ENCODE measurements at places on chromosomes 5 and 9.

DNA sequence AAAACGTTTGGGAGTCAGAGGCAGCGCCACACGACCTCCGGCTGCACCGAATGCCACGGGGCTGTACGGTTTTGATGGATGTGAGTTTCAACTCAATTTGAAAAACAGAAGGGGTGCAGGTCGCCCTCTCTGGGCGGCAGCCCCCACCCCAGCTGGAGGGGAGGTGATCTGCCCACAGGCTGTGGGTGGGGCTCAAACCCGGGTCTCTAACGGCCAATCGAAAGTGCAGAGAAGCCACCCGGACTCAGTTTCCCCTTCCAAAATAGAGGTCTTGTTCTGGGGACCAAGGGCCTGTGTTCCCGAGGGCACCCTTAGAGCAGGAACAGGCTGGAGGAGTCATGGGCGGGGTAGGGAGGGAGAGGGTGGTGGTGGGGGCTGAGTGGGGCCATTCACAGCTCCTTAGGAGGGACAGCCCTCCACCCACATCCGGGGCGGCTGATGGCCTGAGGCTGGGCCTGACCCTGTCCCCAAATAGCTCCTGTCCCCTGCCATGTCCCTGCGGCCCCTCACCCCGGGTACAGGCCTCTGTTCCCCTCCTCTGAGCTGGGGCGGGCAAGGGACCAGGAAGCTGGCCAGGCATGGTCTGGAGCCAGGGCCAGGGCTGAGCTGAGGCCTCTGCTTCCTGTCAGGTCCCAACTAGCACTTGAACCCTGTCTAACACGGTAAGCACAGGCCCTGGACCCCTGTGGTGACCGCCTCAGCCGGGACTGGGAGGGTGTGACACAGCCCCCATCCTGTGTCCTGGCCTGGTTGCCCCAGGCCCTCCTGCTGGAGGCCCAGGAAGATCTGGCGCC is 22.6 kb upstream of the NOTCH1 start:
- no peak for DNase-seq

DNA sequence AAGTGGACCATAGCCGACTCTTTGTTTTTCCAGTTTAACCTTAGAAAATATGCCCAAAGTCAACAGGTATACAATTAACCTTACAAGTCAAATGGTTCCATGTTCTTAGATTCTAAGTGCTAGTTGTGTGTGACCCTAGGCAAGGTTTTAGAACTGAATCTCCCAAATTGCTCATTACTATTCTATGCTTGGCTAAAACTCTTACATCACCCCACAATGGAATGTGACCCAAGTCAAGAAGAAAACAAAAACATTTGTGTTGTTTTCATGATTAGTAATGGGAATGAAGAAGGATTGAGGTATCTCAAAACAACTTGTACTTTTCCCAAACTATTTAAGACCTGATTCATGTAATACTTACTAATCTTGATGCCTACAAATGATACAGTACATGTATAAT is 159.2 kb downstream of the ARRDC3 start:
- DNase-seq: no peak

DNA sequence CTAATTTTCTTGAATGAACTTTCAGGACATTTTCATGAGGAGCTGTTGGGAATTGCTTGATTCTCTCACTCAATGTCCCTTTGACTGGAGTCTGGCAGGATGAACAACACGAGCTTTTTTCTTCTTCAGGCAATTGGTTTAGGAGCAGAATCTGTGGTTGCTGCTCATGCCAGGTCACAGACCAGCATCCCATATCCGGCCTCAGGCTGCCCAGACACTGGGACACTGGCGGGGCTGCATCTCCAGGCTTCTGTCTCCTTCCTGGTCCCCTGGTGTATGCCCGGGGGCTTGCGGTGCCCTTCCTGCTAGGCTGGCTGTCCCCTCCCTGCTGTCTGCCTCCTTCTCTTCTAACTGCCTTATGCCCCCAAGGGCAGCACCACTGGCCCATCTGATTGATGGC is 311.5 kb upstream of the DAP start:
- DNase-seq: peak; percentile 16

DNA sequence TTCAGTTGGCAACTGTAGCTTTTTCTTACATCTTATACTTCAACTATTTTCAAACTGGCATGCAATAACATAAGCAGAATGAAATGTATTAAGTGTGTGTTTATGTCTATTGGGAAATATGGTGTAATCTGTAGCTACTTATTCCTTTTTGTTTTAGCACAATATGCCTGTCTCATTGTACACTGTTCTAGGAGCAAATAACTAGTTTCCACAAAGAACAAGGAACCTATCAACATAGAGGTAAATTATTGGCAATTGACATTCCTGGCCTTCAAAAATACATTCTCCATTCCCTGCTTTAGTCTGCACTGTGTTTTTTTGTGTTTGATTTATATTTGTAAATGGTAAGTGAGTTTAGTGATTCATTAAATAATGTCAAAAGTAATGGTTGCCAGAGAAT is 75.7 kb downstream of the FBXL7 start:
- no peak for DNase-seq

GRCh38 chr5:73374520-73375190 is 73.9 kb downstream of the FOXD1 start:
- no peak for DNase-seq

GRCh38 chr9:135215571-135216161 is 128.2 kb downstream of the OLFM1 start:
- no peak for DNase-seq

DNA sequence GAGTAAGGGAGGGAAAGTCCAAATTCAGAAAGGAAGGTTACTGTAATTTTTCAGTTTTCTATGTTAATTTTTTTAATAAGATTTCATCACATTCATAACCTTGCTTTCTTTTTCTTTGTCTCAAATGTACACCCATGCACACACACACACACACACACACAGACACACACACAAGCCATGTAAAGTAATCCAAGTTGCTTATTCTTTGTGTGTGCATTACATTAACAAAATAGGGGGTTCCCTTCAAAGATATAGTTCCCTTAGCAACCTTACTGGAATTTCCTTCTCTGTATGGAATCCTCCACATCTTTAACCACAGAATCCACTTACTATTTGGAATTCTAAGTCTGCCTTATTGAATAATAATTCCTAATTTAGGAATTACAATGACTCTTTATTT is 32.7 kb downstream of the ZNF366 start:
- DNase-seq: no peak

DNA sequence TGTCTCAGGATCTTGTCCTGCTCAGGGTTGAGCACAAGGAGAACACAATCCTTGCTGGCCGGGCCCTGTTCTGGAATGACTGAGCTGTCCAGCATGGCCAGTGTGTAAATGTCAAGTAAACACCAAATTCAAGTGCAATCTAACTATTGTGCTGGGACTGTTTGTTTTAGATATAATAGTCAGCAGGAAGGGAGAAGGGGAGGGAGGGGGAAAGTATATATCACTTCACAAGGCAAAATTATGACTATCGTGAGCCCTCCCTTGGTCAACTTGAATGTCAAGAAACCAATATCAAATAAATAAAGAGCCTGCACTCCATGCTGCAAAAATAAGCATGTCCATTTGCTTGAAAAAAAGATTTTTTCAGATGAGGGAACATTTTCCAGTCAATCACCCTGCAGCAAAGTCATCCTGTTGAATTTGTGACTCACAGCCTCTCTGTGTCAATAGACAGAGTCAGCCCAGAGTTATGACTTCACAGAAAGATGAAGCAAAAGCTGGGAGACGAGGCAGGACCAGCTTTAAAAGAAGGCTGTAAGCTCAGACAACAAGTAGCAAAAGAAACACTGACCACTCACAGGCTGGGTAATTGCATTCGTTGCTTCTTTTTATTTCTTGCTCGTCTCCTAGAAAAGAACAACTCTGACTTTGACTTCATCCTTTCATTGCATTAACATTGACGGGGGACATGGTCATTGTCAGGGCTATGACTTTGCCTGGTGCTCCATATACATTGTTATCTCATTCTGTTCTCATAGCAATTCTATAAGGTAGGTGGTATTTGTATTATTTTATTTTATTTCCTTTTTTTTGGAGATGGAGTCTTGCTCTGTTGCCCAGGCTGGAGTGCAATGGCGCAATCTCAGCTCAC is 15.3 kb upstream of the KLF4 start:
- DNase-seq: no peak

- no peak for DNase-seq
Observed at GRCh38 chr9:121404906-121405305, 34.9 kb upstream of the STOM start.

DNA sequence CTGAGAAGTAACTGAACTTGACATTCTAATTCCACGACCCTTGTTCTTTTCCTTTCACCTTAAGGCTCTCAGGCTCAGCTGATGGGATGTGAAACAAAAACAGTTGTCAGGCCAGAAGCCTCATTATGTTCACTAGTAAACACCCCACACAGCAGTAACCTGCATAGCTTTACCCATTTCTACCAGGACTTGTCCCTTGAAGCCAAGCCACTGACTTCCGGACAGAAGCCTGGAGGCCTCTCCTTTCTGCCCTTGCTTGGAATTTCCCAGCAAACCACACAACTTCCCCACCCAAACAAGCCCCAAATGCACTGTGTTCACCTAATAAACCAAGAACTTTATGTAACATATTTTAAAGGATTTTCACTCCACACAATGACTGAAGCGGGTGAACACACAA is 19.6 kb downstream of the PRUNE2 start:
- no peak for DNase-seq

- peak; percentile 61 for DNase-seq
Observed at GRCh38 chr5:79857714-79858409, 133.2 kb downstream of the MTX3 start.

GRCh38 chr9:82489201-82489821 is 500.7 kb downstream of the SPATA31D1 start:
- no peak for DNase-seq

DNA sequence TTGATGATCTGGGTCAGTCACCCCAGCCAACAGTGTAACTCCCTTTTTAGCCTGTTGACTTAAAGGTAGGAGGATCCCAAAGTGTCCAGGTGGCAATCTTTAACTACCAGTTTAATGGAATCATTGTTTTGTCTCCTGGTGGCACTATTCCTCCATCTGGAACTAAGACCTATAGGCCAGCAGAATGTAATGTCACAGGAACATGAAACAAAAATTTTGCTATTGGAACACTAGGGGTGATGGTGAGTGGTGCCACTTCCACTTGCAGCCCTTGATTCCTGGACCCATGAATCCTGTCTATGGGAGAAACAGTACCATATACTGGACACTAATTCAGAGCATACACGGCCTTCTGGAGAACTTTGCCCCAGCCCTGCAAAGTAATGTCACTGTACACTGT is 219.5 kb upstream of the RASA1 start:
- DNase-seq: no peak

GRCh38 chr9:16364347-16364746 is 506.1 kb downstream of the BNC2 start:
- DNase-seq: no peak

- DNase-seq: no peak
Observed at GRCh38 chr5:65068410-65068809, 299.7 kb downstream of the CWC27 start.

DNA sequence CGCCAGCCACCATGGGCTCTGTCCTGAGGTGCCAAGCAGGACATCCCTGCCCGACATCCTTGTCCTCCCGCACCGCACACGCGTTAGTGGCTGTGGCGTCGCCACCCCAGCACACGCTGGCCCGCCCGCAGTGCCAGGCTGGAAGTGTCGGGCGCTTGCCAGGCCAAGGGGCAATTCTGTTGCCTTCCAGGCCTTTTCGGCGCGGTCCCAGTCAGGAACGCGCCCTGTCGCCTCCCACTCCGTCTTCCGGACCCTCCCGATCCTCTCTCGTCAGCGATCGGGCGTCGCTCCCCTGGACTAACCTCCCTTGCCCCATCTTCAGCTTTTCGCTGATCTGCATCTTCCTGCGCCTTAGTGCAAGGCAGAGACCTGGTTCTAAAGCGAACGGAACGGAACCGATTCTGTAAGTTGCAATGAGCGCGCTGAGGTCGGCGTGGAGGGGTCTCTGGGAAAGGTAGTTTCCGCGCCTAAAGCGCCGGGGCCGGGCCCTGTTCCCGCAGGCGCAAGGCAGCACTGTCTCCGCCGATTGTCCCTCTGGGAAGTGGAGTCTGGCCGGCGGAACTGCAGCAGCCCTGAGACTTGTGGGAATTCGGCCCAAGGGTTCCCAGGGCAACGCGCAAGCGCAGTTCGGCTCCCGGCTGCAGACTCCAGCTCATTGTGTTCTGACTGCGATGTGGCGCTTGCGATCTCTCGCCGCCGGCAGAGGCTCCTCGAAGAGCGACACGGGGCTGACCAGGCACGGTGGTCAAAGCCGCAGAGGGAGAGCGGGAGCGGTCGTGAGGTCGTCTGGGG is at the start of gene ZNF454:
ZNF454 (plus strand) TSS at position 630 of the 792 bp plus-strand sequence. CDS start 1,594 bp downstream, outside the sequence.
- DNase-seq: peak; percentile 96

GRCh38 chr9:35059438-35059837 is 13.0 kb downstream of the VCP start:
- no peak for DNase-seq

DNA sequence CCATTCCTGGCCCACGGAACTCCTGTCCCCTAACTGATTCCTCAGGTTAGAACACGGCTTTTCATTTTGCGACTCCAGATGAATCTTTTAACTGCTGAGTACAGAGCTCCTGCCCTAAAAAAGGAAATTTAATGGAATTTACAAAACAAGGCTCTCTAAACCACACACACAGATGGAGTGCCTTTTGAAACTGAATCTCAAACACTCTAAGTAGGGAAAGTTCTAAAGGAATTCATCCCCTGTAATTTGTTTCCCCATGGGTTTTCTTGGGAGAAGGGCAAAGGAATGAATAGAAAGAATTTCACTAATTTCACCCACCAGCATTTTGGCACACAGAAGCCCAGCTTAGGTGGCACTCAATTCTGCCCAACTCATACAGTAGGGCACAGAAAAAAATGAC is 106.5 kb downstream of the THBS4 start:
- no peak for DNase-seq

GRCh38 chr9:106868565-106868964 is 5.6 kb downstream of the ZNF462 start:
- DNase-seq: no peak

DNA sequence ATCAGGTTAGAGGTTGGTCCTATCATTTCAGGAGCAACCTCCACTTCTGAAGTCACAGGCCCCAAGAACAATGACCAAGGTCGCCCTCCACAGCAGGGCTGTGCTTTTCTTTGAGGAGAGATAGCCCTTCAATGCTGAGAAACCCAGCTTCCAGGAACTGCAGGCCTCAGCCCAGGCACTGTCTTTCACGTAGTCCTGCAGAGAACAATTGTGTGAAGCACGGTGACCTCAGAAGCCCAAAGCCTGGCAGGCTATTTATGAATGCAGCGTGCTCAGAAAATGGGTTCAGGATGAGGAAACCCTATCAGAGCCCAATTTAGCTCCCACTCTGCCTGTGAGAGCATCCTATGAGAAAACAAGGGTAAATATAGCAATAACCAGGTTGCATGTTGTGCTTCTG is 388.3 kb downstream of the PLK2 start:
- no peak for DNase-seq

GRCh38 chr5:126119887-126120442 is 303.2 kb upstream of the GRAMD2B start:
- no peak for DNase-seq

- no peak for DNase-seq
Observed at GRCh38 chr5:431001-431710, 11.8 kb upstream of the EXOC3 start.

- DNase-seq: no peak
Observed at GRCh38 chr9:105858877-105859276, 164.5 kb downstream of the TMEM38B start.

Measured in hypothalamus (tissue), 51 donors.